Endothelial cell of umbilical vein (primary cell): ENCODE measurements at places on chromosomes 7 and 10. TPM values are rescaled to one million over a fixed set of nuclear protein-coding genes. Genes with fewer than 3 reads are reported as not detected.

FOXK1 gene
- 47.0 and 52.1 TPM in 2 replicates for total RNA-seq

ITIH5 gene
- total RNA-seq: not detected in 2 replicates

TRIL gene
- total RNA-seq: 0.97 and 1.8 TPM in 2 replicates

CREB5 gene
- 13.8 and 19.6 TPM in 2 replicates for total RNA-seq

NPC1L1 gene
- not detected in 2 replicates for total RNA-seq

CXCL12 gene
- total RNA-seq: 0.88 and 1.4 TPM in 2 replicates

DNA sequence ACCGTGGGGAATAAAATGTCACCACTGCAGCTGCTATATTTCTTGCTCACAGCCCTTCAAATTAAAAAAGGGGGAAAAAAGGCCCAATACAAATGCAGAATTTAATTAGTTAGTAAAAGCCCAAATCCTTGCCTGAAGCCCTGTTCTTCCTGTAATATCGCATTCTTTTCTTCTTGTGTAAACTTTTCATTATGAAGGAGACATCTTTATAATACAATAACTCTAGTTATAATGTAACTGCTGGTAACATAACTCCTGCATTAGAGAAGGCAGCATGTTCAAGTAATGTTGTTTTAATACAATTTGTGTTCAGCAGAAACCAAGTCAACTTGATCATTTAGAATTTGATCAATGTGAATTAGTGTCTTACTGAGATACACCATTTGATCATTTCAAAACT lies 250.9 kb downstream of the CHCHD3 start:
- DNase-seq: no peak

DNA sequence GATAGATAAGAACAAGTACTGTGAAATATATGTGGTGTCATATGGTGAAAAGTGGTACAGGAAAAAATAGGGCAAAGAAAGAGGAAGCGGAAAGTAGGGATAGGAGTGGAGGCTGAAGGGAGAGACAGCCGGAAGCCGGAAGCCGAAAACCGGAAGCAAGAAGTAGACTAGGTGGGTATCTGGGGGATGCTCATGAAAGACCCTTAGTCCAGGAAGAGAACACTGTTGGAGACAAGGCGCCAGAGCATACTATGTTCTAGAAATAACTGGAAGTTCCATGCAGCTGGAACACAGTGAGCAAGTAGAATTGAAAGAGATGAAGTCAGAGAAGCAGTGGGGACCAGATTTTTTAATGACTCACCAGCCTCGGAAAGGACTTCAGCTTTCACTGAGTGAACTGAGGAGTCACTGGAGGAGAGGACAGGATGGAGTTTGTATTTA lies 22.5 kb downstream of the ST8SIA6 start:
- no peak for DNase-seq

DNA sequence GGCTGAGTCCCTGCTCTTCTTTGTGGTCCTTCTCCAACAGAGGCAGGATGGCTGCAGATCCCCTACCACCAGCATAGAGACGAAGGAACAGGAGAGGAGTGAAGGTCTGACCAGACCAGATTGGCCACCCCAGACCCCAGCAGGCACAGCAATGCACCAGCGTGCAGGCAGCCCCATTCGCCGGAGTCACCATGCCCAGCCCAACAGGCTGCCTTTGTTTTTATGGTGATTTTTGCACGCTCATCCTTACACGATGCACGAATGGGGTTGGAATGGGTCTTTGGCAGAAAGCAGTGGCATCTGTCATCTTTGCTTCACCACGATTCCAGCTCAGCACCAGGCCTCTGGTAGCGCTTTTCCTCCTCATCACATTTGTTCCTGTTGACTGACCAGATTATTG lies 427.6 kb downstream of the INHBA start:
- no peak for DNase-seq

DNA sequence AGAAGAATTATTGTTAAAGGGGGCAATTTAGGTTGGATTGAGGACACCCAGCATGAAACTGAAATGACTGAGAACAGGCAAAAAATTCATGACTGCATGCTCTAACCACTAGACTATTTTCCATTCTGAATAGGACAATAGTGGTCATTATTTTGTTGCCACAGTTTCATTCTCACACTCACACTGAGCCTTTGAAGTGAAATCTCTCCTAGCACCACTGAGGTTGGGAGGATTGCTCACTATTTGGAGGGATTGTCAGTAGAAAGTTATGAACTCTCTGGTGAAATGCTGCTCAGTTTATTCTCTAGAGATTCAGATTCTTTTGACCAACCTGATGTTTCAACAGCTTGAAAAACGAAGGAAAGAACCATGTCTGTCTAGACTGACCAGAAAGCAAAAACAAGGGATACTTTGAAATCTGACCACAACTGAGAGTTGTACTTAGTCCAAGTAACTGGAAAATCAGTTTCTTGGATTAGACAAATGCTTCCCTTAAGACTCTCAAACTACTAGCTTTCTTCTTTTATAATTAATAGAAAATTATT lies 191.2 kb downstream of the DYNC1I1 start:
- no peak for DNase-seq

DNA sequence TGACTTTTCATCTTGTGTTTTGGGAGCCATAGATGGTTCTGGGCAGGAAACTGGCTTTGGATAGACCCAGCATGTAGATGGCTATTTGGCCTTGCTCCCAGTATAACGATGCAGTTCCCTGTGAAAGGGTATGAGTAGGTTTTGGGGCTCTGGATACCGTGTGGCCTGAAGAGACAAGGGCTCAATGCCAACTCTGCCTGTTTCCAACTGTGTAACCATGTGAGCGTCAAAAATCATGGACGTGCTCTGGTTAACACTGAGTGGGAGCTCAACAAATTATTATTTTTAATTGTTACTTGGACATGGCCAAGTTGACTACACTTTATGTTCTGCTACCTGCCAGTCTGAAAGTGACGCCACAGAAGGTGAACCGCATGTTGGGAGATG lies 41.8 kb downstream of the EGFR start:
- no peak for DNase-seq

DNA sequence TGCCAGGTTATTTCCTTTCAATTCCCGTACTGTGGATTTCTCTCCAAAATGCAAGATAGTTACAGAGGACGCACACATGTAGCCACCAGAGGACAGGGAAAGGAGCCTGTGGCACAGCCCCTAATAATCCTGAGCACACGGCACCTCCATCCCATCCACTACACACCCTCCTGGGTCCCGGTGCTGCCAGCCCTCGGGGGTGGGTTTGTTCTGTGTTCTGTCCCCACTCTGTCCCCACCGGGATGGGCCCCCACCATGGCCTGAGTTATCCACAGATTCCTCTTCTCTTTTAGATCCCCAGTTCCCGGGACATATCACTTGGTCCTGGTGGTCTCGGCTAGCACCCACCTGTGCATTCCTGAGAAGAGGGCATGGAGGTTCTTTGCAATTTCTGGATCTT lies 196.9 kb upstream of the PPP2R2D start:
- no peak for DNase-seq

GRCh38 chr10:76729841-76730487 lies 907.6 kb downstream of the KCNMA1 start:
- DNase-seq: no peak

GRCh38 chr7:120760050-120760449 lies 97.9 kb downstream of the TSPAN12 start:
- DNase-seq: no peak

GRCh38 chr7:122951006-122951405 lies 44.5 kb downstream of the TAS2R16 start:
- no peak for DNase-seq

DNA sequence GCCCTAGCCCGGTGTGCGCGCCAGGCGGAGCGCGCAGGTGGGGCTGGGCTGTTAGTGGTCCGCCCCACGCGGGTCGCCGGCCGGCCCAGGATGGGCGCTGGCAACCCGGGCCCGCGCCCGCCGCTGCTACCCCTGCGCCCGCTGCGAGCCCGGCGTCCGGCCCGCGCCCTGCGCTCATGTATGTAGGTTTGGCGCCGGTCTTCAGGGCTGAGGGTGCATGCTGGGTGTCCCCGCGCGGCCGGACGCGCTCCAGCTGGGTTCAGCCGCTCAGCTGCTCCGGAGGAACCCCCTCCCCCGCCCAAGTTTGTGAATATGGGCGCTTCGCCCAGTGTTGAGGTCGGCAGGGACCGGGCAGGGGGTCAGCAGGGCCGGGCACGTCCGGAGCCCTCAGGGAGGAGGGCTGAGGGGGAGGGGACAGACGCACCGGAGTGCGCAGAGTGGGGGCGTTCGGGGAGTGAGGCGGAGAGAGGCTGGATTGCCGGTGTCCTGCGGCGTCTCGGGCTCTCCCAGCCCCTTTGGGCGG lies 559 bp downstream of the VWC2 start:
- no peak for DNase-seq

GRCh38 chr7:158072991-158073730 lies 514.5 kb downstream of the PTPRN2 start:
- no peak for DNase-seq

- DNase-seq: no peak
Observed at GRCh38 chr7:92135052-92135889, 994 bp upstream of the CYP51A1 start.

GRCh38 chr10:111175787-111176186 lies 99.0 kb downstream of the ADRA2A start:
- DNase-seq: no peak
